ENCODE measurements at places on chromosomes 12 and 14.

DNA sequence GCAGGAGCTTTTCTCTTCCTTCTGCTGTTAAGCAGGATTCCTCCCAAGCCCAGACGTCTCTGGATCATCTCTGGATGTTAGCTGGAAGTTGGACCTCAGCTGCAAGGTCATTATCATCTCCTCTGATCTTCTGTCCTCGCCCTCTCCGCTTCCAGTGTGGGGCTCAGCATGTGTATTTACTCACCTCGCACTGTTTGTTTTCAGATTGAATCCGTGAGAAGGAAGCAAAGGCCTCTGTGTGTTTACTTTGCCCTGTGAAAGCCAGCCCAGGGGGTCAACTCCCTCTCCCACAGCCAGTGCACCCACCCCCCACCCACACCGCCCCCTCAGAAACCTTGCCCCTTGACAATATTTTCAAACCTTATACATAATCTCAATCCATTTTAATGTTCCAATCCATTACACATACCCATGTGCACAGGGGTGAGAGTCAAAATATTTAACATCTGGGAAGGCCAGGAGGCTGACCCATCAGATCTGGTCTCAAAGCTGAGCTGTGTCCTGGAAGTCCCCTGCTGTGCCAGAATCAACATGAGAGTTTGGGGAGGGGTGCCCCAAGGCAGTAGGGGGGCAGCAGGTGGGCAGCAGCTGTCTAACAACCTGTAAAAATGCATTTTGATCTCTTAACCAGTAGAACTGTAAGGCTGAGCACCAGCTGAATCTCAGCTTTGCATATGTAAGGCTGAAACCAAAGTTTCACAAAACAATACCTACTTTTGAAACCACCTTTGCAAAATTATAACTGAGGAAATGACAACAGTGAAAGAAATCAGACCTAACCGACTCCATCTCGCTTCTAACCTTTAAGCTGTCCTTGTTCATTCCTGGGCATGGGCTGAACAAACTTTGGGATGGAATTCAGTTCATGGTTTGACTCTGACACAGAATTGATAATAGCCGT, 157.9 kb downstream of the ZNF664 start:
- DNase-seq: no peak

GRCh38 chr12:32395026-32395425, 4.3 kb upstream of the FGD4 start:
- DNase-seq: no peak

DNA sequence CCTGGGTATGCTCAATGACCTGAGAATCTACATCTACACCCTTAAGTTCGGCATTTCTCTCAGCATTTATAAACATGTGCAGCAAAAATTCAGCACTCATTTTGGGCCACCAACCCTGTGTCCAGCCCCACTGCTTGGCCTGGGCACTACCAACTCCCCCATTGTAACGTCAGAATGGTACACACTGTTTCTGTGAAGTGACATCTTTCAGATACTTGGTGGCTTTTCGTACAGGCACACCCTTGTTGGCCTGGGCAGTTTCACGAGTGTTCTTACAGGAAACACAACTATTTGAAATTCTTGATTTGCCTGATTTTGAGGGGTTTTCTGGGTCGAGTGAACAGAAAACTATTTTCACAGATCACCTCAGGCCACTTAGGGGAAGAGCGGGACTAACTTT, 46.0 kb downstream of the TSHR start:
- no peak for DNase-seq

GRCh38 chr14:74514471-74514941, 20.9 kb downstream of the ISCA2 start:
- no peak for DNase-seq

GRCh38 chr14:88681755-88682494, 110.8 kb downstream of the EML5 start:
- DNase-seq: no peak

GRCh38 chr12:124297389-124297788, 2.5 kb downstream of the RFLNA start:
- DNase-seq: no peak

DNA sequence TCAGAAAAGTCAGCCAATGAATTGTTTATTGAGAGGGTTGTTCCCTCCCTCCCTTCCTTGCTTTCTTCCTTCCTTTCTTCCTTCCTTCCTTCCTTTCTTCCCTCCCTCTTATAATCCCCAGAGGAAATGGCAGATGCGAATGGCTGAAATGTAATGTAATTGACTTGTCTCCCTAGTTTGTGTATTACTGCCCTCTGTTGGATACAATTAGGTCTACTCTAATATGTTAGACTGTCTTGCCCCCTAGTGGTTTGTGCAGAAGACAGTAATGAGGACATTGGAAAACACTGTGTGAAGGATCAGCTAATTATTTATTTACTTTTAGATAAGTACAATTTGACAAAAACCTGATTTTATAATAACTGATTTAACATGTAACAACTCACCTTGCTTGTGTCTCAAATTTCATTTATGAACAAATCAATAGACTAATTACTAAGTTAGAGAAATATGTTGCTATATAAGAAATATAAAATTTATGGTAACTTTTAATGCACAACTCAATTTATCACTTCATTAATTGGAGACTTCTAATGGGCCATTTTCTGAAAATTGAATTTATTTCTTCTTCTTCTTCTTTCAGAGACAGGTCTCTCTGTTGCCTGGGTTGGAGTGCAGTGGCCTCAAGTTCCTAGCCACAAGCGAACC, 229.8 kb upstream of the LRIG3 start:
- DNase-seq: no peak

DNA sequence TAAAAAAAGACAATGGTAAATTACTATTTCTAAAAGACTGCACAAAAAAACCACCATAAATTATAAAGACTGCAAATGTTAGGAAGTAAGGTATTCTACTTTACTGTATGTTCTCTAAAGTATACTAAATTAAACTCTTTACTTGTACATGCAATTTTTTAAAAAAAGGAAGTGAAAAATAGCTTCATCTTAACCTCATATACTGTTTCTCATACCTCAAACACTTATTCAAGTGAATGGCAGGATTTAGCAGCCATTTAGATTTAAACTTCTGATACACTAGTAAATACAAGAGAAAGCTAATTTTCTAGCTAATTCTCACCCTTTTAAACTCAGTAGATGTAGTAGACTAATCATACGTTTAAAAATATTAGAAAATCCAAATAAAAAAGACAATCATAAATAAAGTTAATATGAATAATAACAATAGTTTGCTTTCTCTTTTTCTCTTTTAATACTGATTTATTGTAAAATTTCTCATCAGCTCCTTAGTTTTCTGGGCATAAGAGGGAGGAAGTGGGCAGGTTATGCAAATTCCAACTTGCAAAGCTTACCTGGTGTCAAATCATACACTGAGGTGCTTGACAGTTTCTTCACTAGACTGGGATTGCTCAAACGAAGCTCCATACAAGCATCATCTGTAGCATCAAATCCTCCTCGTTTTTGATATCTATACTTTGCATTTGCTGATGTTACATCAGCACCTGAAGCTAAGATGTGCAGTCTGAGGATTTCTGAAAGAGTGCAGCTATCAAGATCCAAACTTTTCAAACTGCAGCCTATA, 71.0 kb upstream of the CFL2 start:
- no peak for DNase-seq
